ENCODE measurements at places on chromosomes 1 and 21.

DNA sequence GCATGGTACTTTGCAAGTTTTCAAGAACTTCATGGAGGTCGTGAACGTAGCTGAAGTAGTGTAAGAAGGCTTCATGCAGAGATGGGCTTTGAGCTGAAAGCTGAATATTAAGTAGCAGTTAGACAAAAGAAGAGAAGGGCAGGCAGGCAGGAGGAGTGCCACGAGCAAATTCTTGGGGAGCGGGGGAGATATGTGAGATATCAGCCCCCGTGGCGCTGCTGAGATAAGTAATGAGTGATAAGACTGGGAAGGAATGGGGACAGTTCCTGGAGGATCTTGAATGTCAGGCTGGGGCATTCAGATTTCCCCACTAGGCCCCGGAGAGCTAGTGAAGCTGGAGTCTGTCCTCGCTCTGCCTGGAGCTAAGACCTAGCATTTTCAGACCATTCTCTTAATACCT, 27.9 kb upstream of the KIRREL1 start:
- no peak for DNase-seq

- no peak for DNase-seq
Observed at GRCh38 chr21:35062016-35062415, 12.9 kb upstream of the RUNX1 start.

DNA sequence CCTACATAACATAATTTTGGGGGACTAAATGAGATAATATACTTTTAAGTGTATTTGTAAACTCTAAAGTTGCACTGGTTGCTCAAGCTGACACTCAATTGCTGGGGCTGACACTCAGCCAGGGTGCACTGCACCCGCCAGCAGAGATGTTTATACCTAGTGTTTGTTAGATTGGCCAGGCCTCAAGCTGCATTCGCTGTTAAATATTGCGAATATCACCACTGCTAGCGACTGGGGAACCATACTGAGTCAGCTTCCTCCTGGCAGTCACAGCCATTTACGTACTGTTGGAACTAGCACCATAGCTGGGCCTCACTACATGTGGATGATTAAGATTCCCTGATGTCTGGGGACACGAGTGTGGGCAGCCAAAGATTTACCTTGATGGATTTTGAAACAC, 12.7 kb upstream of the RWDD3 start:
- no peak for DNase-seq

DNA sequence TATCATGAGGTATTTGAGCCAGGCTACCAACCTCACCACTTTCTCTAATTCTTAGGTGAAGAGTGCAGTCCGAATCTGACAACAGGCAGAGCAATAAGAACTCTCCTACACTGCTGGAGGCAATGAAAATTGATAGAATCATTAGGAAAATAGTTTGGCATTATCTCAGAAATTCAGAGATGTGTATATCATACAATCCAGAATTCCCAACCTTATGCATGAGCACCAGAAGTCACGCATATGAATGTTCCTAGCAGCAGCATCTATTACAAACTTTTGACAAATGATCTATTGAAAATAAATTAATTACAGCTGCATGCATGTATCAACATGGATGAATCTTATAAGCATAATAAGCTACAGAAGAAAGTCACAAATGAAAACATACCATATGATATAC, 176.9 kb upstream of the CAMK1G start:
- DNase-seq, result no peak

DNA sequence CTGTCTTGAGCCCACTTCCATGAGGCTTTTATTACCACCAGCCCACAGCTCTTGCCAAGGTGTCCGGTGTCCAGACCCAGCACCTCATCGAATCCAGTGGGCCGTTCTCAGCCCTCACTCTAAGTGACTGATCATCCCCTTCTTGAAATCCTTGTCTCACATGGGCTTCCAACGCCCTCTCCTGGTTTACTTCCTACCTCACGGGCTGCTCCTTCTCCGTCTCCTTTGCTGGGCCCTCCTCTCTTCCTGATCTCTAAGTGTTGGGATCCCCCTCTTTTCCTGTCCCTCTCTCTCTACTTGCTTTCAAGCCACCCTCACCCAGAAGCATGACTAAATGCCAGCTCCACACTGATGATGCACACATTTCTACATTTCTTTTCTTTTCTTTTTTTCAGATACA, 9.0 kb upstream of the RHBG start:
- no peak for DNase-seq

- no peak for DNase-seq
Observed at GRCh38 chr1:232150770-232151548, 479.0 kb downstream of the SIPA1L2 start.

- DNase-seq, result no peak
Observed at GRCh38 chr1:213345621-213346020, 294.6 kb downstream of the RPS6KC1 start.

DNA sequence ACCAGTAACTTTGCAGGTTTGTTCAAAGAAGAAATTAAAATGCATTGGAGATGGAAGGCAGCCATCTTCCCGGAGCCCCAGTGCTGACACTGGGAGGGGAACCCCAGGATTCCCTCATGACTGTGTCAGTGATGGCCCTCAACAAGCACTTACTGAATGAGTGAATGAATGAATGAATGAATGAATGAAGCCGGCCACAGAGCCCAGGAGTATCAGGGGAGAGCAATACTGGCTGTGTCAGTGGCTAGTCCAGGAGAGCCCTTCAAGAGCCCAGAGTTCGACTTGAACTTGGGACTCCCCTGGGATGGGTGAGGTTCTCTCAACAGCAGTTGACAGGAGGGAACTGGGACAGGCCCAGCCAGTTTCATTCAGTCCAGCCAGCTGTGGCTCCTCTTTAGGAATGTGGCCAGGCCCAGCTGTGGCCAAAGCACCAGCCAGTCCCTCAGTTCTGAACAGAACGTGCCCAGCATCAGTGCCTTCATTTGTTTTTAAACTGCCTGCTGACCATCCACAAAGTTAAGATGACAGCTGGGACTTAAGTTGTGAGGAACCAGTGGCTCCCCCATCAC, 9.2 kb upstream of the ERG start:
- no peak for DNase-seq

DNA sequence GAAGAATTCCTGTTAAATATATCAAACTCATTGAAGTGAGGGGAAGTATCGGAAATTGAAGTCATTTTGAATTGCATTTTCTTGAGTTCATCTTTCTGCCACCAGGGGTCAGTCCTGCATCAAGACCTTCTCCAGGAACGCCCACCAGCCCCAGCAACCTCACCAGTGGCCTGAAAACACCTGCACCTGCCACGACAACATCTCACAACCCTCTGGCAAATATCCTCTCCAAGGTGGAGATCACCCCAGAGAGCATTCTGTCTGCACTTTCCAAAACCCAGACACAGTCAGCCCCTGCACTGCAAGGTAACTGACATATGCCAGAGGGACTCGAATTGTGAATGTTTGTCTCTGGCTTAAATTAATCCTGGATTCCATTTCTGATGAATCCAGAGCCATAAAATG, 22.8 kb upstream of the TARS2 start:
- DNase-seq, result peak; percentile 48

DNA sequence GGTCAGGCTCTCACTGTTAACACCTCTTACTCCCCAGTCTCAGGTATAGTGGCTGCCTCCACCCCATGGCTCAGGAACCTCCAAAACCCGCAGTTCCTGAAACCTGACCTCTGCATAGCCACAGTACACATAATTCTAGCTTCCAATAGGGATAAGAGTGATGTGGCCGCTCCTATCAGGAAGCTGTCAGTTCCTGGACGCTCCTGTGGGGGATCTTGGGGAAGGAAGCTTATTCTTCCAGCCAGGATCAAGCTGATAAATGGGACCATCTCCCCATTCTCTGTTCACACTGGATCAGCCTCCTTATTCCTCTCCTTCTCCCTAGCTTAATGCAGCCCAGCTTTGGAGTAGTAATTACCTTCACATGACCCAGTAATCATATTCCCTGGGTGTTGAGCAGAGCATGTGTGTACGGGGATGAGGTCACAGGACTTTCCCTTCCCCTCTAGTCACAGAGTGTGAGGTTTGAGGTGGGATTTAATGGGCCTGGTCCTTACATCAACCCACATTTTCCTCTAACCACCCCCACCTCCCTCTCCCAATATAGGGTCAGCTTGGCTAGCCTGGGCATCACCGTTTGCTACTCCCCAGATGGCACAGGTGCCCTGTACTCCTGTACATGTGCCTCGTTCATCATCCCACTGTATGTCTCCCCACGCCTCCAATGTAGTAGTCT, 7.0 kb upstream of the POU3F1 start:
- no peak for DNase-seq

DNA sequence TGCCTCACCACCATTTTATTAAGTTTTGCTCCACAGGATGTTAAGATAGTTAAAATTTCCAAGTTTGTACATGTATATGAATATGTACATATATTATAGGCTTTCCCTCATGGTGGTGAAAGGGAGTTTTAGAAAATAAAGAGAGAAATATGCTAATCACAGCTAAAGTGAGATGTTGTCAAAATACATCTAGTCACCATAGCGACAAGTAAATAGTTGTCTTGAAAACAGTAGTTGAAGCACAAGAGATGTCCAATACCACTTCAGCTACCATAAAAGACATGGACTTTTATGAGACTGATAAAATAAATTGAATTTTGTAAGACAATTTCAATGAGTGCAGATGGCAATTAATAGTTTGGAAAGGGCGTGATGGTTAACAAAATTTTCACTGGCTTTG, 1600.0 kb downstream of the BRINP3 start:
- DNase-seq, result no peak

DNA sequence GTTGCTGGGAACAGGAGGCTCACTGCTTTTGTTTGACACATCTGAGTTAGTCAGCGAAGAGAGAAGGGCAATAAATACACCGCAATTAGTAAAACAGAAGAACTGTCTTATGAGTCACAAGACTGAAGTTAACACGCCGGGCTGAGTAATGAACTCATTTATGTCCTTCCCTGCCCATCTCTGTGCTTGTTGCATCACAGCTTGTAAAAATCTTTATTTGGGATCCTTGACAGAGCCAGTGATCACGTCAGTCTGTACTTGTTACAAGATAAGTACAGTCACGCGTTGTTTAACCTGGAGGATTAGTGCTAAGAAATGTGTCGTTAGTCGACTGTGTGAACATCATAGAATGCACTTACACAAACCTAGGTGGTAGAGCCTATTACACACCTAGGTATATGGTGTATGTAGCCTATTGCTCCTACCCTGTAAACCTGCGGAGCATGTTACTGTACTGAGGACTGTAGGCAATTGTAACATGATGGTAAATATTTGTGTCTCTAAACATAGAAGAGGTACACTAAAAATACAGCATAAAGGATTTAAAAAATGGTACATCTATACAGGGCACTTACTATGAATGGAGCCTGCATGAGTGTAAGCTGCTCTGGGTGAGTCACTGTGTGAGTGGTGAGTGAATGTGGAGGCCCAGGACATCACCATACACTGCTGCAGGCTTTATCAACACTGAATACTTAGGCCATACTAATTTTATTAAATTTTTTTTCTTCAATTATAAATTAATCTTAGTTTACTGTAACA, 272.2 kb downstream of the TNR start:
- DNase-seq, result no peak

- DNase-seq, result no peak
Observed at GRCh38 chr1:168405906-168406549, 125.4 kb downstream of the TBX19 start.

GRCh38 chr1:223504741-223505140, 111.5 kb downstream of the CCDC185 start:
- no peak for DNase-seq

DNA sequence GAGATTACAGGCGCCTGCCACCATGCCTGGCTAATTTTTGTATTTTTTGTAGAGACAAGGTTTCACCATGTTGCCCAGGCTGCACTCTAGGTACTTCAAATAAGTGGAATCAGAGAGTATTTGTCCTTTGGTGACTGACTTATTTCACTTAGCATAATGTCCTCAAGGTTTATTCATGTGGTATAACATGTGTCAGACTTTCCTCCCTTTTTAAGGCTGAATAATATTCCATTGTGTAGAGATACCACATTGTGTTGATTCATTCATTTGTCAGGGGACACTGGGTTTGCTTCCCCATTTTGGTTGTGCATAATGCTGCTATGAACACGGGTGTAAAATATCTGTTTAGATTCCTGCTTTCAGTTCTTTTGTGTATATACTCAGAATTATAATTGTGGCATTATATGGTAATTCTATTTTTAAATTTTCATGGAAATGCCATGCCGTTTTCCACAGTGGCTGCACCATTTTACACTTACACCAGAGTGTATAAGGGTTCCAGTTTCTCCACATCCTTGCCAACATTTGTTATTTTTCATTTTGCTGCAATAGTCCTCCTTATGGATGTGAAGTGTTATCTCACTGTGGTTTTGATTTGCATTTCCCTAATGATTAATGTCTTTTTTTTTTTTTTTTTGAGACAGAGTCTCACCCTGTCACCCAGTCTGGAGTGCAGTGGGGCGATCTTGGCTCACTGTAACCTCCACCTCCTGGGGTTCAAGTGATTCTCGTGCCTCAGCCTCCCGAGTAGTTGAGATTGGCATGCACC, 35.1 kb downstream of the IL6R start:
- DNase-seq, result no peak

DNA sequence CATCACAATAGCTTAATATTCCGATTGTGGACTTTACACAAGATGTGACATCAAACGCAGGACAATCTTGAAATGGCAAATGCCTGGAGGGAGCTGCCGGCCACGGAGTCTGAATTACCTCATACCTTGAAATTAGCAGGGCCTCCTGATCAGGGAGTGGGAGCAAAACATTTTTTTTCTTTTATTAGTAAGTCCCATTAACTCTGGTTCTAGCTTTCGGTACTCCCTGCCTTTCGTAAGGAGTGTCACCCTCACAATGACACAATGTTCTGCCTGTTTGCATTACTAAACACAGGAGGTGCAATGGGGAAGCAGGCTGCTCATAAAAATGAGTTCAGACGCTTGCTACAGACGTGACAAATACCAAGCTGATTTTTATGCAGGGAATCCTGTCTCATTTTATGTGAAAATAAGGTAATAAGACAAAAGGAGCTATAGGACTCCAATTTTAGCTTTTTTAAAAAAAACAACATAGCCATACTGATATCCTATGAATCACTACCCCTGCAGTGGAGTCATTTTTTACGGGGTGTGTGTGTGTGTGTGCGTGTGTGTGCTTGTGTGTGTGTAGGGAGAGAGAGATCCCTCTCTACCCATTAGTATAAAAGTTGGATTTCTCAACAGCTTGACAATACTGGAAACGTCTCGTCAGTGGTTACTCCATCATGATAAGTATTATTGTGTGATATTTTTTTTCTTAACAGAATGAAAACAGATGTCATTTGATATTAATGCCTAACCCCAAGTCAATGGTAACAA, 205.1 kb upstream of the RUNX1 start:
- DNase-seq, result no peak

- DNase-seq, result no peak
Observed at GRCh38 chr1:60622486-60622885, 459.9 kb upstream of the NFIA start.

GRCh38 chr1:8754993-8755392, 62.4 kb downstream of the RERE start:
- no peak for DNase-seq

- DNase-seq, result no peak
Observed at GRCh38 chr1:176466514-176466913, 3.5 kb downstream of the PAPPA2 start.

- no peak for DNase-seq
Observed at GRCh38 chr1:192630521-192631287, 5.2 kb upstream of the RGS13 start.

GRCh38 chr1:86692641-86693040, 11.7 kb upstream of the SH3GLB1 start:
- DNase-seq, result no peak
